ENCODE measurements at places on chromosomes 5 and 9. TPM values are rescaled to one million over a fixed set of nuclear protein-coding genes. Genes with fewer than 3 reads are reported as not detected.
A peak's percentile ranks its signal among the peaks of the same experiment; 100 is the strongest.

The SAXO1 gene
- total RNA-seq, result not detected

The INSYN2B gene
- total RNA-seq, result not detected

The EGR1 gene
- total RNA-seq, result 11.2 TPM

The BHMT gene
- total RNA-seq, result not detected

The IFNA13 gene
- not detected for total RNA-seq

- no peak overlapping the region for H3K4me3 ChIP-seq
- no peak for DNase-seq
- H3K27ac ChIP-seq, result no peak overlapping the region
- no peaks in the 10 kb centered on the region for H3K27me3 ChIP-seq
- no peaks in the 10 kb centered on the region for H3K4me1 ChIP-seq
Observed at GRCh38 chr5:7638456-7638855, 212.5 kb downstream of the CFAP90 start.

DNA sequence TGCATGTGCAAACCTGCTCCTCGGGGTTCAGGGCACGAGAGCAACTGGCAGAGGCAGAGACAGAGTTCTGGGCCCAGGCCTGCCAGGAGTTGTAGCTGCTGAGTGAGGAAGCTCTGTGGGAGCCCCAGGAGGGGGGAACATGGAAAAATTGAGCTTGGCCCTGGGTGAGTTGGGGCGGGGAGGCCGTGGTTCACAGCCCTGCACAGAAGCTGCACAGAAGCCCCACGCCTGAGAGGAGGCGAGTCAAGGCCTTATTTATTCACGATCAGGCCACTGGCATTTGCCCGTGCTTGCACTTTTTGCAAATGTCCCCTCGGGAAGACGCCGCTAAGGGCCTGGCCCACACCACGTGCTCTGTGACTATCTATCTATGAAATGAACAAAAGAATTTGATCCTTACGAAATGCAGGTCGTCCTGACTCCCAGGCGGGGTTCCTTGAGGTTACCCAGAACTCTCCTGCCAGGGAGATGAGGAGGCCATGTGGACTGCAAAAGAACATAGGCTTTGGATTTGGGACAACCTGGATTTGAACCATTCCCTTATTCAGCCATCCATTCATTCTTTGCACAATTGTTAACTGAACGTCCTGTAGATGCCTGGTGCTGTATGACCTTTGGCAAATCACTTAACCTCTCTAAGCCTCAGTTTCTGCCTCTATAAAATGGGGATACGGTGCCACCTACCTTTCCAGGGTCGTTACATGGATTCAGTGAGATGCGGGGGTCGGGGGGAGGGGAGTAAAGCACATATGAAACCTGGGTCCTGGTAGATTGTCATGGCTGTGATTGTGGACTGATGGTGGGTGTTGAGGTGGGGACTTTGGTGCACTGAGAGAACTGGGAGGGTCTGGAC is 17.9 kb downstream of the COL27A1 start:
- H3K27me3 ChIP-seq, result peaks cover 5% of the 10 kb centered on the region
- H3K4me3 ChIP-seq, result no peak overlapping the region
- no peaks in the 10 kb centered on the region for H3K4me1 ChIP-seq
- no peaks in the 10 kb centered on the region for H3K36me3 ChIP-seq
- DNase-seq, result no peak

DNA sequence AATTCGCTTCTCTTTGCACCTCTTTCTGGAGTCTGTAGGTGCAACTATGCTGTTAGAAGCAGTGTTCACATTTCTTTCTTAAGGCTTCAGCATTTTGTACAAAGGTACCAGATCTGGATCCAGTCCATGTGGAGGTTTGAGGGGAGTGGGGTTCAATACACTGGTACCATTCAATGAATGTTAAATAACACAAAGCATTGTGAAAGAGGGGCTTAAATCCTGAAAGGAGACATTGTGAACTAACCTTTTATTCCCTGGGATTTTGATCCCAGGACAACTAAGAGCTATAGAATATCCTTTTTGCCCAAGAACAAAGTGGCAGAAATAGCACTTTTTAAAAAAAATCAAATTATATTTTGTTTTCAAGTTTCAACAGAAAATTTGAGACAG is 107.7 kb upstream of the VCAN start:
- H3K4me1 ChIP-seq, result no peaks in the 10 kb centered on the region
- H3K27me3 ChIP-seq, result peaks cover 9% of the 10 kb centered on the region
- DNase-seq, result no peak
- no peak overlapping the region for H3K27ac ChIP-seq

DNA sequence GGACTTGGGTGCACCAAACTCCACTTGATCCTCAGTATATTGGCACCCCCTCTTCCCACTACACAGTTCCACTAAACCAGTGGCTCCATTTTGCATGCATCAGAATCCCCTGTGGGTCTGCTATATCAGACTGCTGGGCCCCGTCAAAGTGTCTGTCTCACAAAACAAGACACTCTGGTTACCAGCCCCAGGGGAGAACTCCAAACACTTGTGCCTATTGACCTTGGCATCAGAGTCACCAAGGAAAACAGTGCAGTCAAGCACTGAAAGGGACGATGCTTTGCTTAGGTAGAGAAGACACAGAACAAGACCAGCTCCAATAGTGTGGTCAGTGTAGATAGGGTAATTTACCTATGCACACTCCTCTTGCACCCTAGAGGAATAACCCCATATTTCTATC is 205.8 kb upstream of the RAI14 start:
- no peaks in the 10 kb centered on the region for H3K36me3 ChIP-seq
- no peaks in the 10 kb centered on the region for H3K4me1 ChIP-seq
- H3K27ac ChIP-seq, result no peak overlapping the region
- H3K27me3 ChIP-seq, result peaks cover 24% of the 10 kb centered on the region
- DNase-seq, result no peak

DNA sequence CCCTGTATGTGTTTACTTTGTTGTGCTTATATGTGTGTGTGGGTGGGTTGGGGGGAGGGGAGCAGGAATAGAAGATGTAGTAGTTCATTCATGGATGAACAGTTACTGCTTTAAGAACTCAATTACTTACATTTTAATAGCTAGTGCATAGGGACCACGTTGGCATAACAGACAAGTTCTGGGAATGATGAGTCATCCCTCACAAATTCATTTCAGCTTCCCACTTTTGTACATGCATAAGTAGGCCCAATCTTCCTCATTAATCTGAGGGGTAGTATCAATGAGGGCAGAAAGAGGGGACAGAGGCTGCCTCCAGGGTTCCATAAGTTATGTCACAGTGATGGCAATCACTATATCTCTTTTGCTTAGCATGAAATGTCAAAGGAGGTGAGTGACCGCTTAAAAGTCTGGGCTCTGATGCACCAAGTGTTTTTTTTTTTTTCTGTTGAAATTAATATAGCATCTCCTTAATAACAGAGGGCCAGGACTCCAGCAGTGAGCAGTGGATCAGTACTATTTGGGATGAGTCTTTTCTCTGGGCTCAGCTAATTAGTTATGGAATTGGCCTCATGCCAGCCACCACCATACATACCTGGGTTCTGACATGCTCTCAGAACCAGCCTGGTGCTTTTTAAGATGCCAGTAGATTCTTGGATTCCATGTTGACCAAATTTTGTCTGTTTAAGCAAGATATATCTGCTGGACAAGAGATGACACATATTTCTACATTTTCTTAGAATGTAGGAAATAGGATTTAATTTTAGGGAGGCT is 37.1 kb downstream of the PRDM6 start:
- no peaks in the 10 kb centered on the region for H3K4me1 ChIP-seq
- H3K36me3 ChIP-seq, result no peaks in the 10 kb centered on the region
- H3K27ac ChIP-seq, result no peak overlapping the region
- DNase-seq, result no peak
- peaks cover 13% of the 10 kb centered on the region for H3K27me3 ChIP-seq
- no peak overlapping the region for H3K4me3 ChIP-seq

DNA sequence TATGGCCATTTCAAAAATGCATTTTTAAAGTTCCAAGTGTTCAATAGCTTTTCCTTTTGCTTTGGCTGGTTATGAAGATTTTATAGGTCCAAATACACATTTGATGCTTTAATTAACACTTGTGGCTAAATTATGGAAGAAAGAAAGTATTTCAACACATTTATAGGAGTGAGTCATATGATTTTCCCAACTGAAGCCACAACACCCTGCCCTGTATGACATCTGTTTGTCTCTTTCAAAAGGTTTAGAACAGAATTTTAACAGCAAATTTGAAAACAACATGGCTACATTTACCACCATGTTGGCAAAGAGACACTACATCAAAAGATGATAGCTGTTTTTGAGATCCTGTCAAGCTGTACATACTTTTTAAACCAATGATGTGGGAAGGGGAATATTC is 99.4 kb downstream of the TMEM174 start:
- H3K36me3 ChIP-seq, result no peaks in the 10 kb centered on the region
- H3K27me3 ChIP-seq, result peaks cover 37% of the 10 kb centered on the region
- no peak for DNase-seq

- DNase-seq, result no peak
- peaks cover 14% of the 10 kb centered on the region for H3K4me1 ChIP-seq
- H3K27me3 ChIP-seq, result peaks cover 19% of the 10 kb centered on the region
- H3K27ac ChIP-seq, result no peak overlapping the region
Observed at GRCh38 chr5:54313311-54314270, 3.2 kb upstream of the ARL15 start.

DNA sequence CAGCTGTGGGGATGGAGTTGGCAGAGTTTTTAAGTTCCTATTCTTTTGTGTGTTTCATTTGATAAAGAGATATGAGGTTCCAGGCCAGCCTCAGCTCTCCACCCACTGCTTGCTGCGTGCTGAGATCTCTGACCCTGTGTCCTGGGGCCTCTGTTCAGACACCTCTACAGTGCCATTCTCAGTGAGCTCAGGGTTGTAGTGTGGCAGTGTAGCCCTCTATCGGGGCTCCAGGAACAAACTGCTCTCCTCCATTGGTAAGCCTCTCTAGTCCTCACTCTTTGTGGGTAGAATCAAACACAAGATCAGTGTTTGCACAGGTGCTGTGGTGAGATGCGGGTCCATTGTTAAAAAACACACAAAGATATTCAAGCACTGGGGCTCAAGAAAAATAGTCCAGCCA is 386.6 kb upstream of the RPS23 start:
- no peaks in the 10 kb centered on the region for H3K36me3 ChIP-seq
- no peaks in the 10 kb centered on the region for H3K27me3 ChIP-seq
- DNase-seq, result no peak
- no peak overlapping the region for H3K4me3 ChIP-seq
- peak overlapping the region; percentile 77 for H3K27ac ChIP-seq

Data from natural killer cell treated with Interleukin-12 subunit alpha and Interleukin-12 subunit beta and Interleukin-15 and Interleukin-18, amount 100 ng/mL, for 72 hours (primary cell).